ENCODE measurements at places on chromosomes 1 and 21.

- DNase-seq, result no peak
Measured at GRCh38 chr1:6918186-6918924, 133.1 kb downstream of the CAMTA1 start.

GRCh38 chr1:227723474-227723873 is 11.6 kb downstream of the JMJD4 start:
- no peak for DNase-seq

GRCh38 chr1:78543941-78544643 is 53.3 kb downstream of the PTGFR start:
- no peak for DNase-seq

- DNase-seq, result no peak
Measured at GRCh38 chr21:35201288-35201687, 152.2 kb upstream of the RUNX1 start.

- DNase-seq, result peak; percentile 99
Measured at GRCh38 chr1:179293340-179294327, at the start of gene SOAT1. Gene SOAT1 (plus strand): TSS chr1:179293797. CDS start chr1:179302685, 8,888 bp downstream.

GRCh38 chr21:26909972-26910371 is 56.9 kb downstream of the ADAMTS5 start:
- DNase-seq, result no peak

GRCh38 chr1:39317910-39318633 is 113.6 kb downstream of the MACF1 start:
- no peak for DNase-seq

GRCh38 chr1:233355841-233356704 is 28.5 kb downstream of the MAP3K21 start:
- DNase-seq, result no peak

DNA sequence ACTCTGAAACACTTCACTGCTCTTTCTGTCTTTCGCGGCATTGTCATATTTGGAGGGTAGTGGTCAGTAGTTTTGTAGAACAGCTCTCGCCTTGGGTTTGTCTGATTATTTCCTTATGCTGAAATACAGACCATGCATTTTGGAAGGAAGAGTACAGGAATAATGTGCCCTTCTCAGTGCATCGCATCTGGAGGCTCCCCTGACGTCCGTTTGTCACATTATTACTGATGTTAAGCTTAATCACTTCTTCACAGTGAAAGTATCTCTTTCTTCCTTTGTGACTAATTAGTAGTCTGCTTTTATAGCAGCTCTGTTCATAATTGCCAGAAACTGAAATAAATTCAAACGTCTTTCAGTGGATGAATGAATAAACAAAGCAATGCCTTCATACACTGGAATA is 85.7 kb upstream of the CXADR start:
- DNase-seq, result no peak

DNA sequence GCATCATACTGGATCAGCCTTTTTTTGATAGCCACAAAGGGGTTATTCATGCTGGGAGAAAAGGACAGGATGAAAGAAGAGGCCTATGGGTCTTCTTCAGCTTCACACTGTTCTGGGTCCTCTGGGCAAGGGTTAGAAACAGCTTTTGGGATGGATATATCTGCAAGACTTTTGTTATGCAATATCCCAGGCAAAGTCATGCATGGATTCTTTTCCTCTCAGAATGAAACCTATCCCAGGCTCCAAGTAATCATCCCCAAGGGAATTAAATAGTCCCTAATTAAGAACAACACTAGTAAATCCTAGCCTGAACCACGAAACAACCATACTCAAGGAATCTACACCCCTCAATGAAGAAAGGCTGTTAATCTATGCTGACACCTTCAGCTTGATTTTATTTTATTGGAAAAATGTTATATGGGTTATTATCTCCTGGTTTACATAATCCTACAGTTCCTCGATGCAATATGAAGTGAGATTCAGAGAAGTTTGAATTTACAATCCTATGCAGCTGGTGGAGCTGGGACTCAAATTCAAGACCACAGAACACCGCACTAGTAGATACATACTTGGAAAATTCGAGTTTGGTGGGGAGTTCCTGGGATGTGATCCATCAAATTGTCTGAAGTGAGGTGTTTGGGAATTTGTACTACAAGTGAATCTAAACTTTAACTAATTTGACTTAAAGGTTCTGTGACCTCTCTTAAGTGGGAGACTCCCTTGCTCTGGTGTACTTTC is 338.6 kb downstream of the TBX15 start:
- no peak for DNase-seq

DNA sequence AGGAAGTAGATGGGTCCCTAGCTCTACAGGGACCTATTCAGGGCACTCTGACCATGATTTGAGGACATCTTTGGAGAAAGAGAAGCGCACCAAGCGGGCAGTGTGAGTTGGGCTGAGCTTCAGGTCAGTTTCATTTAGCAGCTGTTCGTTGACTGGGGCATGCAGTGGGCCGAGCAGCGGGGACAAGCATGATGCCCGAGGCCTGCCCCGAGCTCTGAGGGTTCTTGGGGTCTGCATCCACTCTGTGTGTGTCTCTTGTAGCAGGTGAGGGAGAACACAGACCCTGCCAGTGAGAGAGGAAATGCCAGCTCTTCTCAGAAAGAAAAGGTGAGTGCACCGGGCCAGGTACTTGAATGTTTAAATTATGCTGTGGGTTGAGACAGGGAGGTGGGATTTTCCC is 5.4 kb downstream of the THAP3 start:
- DNase-seq, result no peak

- no peak for DNase-seq
Measured at GRCh38 chr1:173580658-173581057, 22.2 kb downstream of the SLC9C2 start.

DNA sequence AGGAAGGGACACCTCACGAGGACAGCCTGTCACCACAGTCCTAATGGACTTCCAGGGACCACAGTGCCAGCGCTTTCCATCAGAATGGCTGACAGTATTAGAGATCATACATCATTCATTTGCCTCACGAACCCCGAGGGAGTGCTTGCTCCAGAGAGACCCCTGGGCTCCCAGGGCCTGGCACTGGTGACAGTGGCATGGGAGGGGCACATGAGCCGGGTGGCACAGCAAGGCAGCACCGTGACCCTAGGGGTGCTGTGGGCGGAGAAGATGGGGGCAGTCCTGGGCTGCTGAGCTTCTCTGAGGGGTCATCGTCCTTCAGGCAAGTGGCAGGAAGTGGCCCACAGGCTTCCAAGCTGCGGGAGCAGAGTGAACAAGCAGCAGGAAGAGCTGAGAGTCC is 16.4 kb upstream of the TSPEAR start:
- no peak for DNase-seq

GRCh38 chr1:12314333-12314903 is 84.6 kb downstream of the VPS13D start:
- DNase-seq, result no peak

DNA sequence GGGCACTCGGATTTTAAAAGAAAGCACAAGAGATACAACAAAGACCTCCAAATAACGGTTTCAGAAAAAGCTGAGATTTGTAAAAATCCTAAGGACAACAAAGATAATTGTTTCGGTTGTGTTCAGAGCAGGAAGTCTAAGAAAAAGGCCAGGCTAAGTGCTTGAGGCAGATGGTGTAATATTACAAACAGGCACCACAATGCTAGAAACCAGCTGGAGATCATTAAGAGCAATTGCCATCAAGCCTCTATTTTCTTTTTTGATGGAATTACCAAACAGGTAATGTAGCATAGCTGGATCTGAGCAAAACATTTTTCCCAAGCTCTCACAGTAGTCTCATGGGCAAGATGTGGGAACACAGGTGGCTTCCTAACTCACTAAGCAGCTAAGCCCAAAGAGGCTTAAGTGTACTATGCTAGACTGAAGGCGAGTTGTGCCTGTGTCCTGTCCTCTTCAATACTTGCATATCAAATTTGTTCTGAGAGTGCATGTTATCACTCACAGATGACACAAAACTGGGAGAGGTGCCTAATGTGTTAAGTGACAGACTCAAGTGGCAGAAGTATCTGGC is 161.6 kb downstream of the GLUL start:
- no peak for DNase-seq

- DNase-seq, result peak; percentile 46
Measured at GRCh38 chr1:211648980-211649934, 26.2 kb downstream of the NEK2 start.

GRCh38 chr21:26377111-26377694 is 195.9 kb downstream of the CYYR1 start:
- DNase-seq, result no peak

DNA sequence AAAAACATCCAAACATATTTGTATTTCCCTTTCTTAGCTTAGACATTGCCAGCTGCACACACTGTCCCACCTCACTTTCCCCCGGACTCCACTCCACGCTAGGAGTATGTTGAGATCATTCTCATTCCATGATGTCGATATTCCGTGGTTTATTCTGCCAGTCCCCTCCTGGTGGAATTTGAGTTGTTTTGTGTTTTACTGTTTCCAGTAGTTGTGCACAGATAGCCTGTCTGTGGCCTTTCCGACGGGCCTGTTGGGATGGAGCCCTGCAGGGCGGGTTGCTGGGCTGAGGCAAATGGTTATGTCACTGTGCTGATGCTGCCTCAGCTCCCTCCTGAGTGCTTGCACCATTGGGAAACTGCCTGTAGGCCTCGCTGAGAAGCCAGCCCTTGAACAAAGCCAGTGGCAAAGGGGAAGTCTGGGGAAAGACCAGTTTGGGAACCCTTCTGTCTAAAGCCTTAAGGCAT is 12.8 kb downstream of the TRAPPC10 start:
- DNase-seq, result no peak

GRCh38 chr1:34768856-34769255 is 9.3 kb downstream of the GJB4 start:
- DNase-seq, result no peak

GRCh38 chr1:158969166-158969565 is 37.8 kb downstream of the PYHIN1 start:
- DNase-seq, result no peak

DNA sequence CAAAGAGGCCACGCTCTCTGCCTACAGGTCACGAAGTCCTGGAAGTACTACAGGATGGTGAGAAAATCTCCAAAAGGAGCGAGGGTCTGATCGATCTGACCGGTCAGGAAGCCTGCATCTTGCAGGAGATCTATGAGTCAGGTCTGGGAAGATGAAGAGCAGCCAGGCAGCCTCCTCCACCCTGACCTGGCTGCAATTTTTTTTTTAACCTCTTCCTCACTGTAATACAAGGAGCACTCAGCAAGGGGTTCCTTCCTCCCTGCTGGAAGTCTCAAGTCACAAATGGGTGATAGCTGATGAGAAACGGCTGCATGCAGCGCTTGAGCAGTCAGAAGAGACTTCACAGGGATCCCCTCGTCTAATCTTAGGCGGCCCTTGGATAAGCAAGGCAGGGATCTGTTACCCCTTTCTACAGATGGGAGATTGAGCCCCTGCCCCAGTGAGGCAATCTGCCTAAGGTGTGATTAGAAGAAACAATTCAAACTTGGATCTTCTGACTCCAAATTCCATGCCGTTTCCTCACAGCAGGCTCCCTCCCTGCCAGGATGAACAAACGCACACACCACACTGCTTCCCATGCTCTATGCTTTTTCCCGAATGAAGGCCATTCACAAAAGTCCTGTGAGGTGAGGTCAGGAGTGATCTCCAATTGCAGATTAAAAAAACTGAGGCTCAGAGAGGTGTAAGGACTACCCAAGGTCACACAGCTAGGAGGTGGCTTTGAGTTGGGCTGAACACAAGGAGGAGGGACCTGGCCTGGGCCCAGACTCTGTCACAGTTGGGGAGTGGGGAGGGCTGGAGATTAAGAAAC is 48.3 kb downstream of the ECE1 start:
- no peak for DNase-seq

GRCh38 chr1:229237320-229237719 is 33.6 kb upstream of the RAB4A start:
- no peak for DNase-seq

GRCh38 chr21:38760017-38760761 is 45.5 kb upstream of the ETS2 start:
- DNase-seq, result no peak

DNA sequence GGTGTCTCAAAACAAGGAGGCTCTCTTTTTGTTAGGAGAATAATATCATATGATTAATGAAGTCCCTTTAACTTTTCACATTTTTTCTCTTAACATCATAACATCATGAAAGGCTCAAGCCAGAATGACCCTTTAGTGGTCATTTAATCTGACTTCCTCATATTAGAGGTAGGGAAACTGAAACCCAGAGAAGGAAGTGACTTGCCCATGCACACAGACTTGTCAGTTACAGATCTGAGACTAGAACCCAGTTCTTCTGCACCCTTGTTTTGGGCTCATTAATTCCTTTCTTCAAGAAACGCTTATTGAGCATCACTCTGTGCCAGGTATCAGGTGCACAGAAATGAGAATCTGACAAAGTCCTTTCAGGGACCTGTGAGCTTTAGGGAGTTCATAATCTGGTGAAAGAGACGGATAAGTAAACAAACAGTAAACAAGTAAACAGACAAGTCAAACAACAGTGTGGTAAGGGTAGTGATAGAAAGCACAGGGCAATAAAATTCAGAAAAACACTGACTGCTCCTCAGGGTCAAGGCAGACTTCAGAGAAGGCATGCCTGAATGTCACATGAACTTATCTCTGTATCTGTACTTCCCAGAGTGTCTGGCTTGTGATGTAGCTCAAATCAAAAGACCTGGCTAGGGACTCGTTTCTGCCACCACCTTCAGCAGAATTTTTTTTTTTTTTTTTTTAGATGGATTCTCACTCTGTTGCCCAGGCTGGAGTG is 38.3 kb upstream of the OSBPL9 start:
- no peak for DNase-seq

DNA sequence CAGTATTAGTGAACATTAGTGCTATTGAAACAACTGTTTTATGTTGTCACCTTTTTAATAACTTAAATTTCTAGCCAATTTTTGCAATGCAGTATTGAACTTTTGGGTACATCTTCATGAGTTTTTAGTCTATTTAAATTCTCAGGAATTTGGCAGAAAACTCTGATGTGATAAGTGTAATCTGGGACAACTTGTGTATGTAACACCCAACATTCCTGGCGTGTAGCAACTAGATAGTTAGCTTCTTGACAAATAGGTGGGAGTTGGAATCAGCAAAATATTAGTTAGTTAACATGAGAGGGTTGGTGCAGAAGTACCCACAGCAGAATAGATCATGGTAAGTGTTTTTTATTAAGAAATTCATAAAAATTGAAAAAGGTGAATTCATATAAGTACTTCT is 111.6 kb downstream of the ITSN1 start:
- DNase-seq, result no peak

Data from left lobe of liver (tissue), 2 donors.